Activated naive CD8-positive, alpha-beta T cell treated with anti-CD3 and anti-CD28 coated beads, Interleukin-2, amount 10 ng/mL, durations not matched to agents 7 days and 5 days (primary cell): ENCODE measurements at places on chromosomes 5 and 9.

DNA sequence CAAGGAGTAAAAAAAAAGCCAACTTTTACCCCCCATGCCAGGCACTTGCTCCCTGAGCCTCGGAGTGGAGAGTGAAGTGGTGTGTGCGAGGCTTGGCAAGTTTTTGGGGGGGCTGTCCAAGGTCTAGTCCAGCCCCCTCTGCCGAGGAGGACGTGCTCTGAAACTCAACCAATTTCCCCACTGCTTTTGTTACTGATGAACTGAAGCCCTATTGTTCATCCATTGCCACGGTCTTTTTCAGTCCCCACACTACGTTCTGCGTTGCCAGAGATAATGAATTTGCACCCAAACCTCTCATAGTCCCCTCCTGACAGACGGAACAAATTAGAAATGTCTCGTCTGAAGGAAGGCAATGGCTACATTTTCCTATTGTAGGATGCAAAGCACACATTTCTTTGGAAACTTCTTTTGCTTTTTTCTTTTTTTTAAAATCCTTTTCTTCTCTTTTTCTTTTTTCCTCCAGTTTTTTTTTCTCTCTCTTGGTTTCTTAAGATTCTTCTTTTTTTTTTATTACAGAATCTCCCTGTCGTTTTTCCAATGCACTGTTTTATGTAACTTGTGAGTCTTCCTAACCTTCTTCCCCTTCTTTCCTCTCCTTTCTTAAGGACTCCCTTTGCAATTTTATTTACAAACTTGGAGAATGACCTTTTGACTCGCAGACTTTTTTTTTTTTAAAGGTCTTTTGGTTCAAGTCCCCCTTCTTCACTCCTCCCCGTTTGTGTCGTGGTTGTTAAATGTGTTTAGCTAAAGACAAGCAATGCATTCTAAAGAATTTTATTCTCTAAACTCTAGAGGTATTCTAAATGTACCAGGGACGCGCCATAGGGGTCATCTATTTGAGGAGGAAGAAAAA lies 209.5 kb downstream of the MEF2C start:
- no peak for DNase-seq

GRCh38 chr9:127905788-127906191 lies 6.4 kb upstream of the ST6GALNAC6 start:
- peak; percentile 69 for DNase-seq

GRCh38 chr9:32171339-32171738 lies 213.1 kb upstream of the ACO1 start:
- no peak for DNase-seq

DNA sequence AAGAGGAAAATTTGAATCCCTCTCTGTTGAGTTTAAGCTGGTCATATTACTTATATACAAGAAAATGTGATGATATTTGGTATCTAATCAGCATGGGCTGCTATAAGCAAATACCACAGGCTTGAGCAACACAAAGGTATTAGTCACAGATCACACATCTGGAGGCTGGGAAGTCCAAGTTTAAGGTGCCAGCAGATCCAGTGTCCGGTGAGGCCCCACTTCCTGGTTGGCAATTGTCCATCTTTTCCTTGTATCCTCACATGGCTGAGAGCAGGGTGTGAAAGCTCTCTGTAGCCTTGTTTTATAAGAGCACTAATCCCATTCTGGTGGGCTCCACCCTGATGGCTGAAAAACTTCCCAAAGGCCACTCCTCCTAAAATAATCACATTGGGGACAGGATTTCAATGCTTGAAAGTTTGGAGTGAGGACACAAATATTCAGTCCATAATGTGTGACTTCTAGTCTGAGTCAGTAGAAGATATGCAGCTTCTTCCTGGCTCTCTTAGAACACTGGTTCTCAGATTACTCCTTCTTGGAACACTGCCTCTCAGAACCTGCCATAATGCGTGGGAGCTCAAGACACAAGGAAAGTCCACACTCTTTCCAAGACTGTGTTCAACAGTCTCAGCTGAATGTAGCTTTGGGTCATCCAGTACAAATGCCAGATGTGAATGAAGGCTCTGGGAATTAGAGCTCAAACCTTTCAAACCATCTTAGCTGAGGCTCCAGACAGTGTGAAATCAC lies 124.1 kb downstream of the PRDM9 start:
- no peak for DNase-seq

GRCh38 chr5:37850226-37850865 lies 10.5 kb upstream of the GDNF start:
- no peak for DNase-seq

GRCh38 chr9:110143485-110143884 lies 64.5 kb downstream of the C9orf152 start:
- no peak for DNase-seq

- no peak for DNase-seq
Measured at GRCh38 chr9:34518110-34518616, 4.6 kb downstream of the ENHO start.

DNA sequence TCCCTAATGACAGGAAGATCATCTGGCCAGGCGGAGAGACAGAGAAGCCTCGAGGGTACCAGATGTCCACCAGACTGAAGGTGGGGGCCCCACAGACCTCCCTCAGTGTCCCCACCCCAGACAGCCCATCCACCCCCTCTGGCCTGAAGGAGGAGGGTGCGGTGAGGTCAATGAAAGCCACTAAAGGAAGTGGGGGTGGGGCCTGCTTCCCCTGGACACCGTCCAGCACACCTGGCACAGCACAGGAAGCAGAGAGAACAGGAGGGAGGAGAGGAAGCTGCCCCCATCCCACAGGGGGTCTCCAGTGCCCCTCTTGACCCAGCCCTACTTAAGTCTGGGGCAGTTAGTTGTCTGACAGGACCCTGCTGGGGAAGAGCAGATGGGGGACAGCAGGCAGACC lies 11.2 kb downstream of the LRRC26 start:
- DNase-seq = no peak

- DNase-seq = no peak
Measured at GRCh38 chr5:135832941-135833920, 1.2 kb upstream of the SLC25A48 start.

- no peak for DNase-seq
Measured at GRCh38 chr5:35815089-35815936, 41.4 kb upstream of the IL7R start.

GRCh38 chr5:19235101-19235584 lies 752.9 kb downstream of the CDH18 start:
- no peak for DNase-seq

GRCh38 chr5:67104859-67105258 lies 91.7 kb downstream of the CD180 start:
- no peak for DNase-seq

- no peak for DNase-seq
Measured at GRCh38 chr9:78620303-78620702, 323.4 kb downstream of the PSAT1 start.
